ENCODE measurements at places on chromosomes 2 and 18.

DNA sequence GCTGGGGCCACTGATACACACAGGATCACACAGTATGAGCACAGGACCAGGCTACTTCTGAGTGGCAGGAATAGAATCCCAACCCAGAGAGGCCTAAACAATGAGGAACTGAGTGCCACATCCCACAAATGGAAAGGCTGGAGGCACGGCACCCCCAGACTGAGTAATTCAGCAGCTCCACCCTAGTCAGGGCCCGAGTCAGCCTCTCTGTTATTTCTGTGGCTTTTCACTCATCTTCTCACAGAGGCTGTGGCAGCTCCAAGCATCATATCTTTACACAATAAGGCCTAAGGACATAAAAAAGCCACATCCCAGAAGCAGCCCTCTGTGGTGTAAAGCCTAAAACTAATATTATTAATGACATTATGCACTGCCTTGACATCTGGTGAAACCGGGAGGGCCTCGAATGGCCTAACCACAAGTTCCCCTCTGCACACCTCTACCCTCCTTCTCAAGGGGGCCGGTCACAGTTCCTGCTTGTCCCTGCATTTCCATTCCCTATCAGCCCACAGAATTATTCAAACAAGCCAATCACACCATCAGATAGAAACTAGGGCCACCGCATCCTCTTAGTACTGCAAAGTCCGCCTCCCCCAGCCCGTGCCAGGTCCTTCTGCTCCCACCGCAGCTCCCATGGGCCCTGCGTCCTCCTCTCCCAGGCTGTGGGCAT is 12.5 kb upstream of the MAL start:
- DNase-seq = no peak

GRCh38 chr2:60565472-60565871 is 12.0 kb upstream of the BCL11A start:
- DNase-seq = no peak

GRCh38 chr2:187435078-187435477 is 13.0 kb downstream of the CALCRL start:
- no peak for DNase-seq

GRCh38 chr2:26511466-26511865 is 33.5 kb upstream of the OTOF start:
- no peak for DNase-seq

DNA sequence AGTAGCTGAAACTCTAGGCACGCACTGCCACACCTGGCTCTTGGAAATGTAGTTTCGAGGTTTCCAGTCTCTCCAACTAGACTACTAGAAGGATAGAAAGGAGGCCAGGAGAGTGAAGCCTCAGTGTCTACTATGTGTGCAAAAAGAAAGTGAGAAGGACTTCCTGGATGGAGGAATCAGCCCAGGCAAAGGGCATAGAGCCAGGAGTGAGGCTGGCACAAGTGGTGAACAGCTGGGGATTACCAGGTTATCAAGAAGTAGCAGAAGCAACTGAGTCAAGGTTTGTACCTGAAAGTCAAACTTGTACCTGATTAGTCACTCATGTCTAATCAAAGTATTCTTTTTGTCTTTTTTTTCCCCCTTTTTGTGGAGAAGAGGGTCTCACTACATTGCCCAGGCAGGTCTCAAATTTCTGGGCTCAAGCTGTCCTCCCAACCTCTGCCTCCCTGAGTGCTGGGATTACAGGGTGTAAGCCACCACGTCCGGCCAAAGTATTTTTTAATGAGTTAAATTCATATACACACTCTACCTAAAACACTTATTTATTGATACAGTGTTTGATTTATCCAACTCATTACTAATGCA is 8.7 kb upstream of the FZD5 start:
- DNase-seq = no peak

DNA sequence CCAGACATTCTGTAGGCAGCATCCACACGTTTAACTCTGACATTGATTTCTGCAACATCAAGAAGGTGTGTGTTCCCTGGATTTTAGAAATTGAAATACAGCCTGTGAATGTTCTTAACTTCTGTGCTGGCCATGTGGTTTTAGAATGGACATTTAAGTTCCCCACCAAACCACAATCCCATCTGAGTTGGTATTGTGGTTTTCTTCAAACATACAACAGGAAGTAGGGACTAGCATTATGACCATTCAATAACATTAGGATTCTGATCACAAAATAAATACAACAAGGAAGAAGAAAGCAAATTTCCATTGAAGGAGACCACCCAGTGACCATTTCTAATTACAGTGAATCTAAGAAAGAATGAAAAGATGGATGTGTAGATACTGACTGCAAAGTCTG is 51.2 kb downstream of the MAP3K20 start:
- DNase-seq = no peak

- no peak for DNase-seq
Measured at GRCh38 chr2:99821039-99821438, 321.4 kb downstream of the AFF3 start.

GRCh38 chr18:47932190-47932589 is 1.7 kb upstream of the SMAD2 start:
- no peak for DNase-seq

GRCh38 chr2:45253151-45253550 is 243.9 kb upstream of the SIX2 start:
- DNase-seq = no peak

GRCh38 chr2:240434728-240435456 is 571 bp upstream of the GPC1 start:
- DNase-seq = peak; percentile 74

- DNase-seq = no peak
Measured at GRCh38 chr2:175557810-175558377, 376.4 kb upstream of the ATP5MC3 start.

DNA sequence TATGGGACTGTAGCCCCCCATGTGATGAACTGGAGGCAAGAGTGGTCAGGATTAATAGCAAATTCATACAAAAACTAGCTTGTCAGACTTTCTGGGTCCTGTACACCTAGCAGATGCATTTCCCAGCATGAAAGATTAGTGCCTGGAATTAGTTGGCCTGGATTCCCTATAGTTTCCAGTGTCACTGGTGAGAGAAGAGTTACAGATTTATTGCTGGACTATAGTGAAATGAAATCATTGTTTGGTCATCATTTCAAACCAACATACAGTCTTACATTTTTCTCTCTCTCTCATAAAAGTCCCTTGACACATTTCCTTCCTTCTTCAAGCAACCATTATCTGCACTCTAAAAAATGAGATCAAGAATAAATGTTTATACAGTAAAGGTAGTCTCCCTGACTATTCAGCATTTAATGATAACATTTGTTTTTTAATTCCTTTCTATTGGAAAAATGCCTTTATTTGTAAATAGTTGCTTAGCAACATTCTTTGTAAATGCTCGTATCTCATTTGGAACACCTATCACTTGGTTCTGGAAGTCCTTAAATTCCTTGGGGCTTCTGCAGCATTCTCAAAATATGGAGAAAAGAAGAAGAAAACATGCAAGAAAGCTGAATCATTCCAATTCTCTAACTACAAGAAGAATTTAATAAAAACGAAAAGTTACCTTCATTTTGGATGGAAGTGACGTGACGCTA is 144.4 kb downstream of the MREG start:
- no peak for DNase-seq

DNA sequence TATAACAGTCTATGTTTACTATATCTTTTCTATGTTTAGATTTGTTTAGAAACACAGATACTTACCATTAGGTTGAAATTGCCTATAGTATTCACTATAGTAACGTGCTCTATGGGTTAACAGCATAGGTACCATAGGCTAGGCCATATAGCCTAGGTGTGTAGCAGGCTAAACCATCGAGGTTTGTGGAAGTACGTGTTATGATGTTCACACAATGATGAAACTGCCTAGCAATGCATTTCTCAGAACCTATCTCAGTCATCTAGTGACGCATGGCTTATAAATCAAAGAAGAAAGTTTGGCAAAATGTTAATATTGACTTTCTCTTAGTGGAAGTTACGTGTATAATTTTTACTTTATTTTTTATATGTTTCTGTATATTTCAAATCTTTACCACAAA is 466.2 kb upstream of the NRP2 start:
- DNase-seq = no peak

DNA sequence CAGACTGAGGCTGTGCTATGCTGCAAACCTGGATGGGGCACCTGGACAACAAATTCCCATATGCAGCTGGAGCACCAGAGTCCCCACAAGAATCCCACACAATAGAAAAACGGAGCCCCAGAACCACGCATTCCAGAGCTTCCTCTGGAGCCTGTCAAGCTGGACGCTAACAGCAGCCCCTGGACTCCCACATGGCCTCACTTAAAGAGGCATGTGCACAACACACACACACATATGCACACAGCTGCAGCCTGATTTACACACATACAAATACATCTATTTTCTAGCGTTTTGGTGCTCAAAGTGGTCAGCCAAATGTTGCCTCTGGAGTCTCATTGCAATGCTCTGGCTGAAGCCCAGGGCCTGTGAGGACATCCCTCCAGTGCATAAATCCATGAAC is 632.7 kb upstream of the ID2 start:
- no peak for DNase-seq

DNA sequence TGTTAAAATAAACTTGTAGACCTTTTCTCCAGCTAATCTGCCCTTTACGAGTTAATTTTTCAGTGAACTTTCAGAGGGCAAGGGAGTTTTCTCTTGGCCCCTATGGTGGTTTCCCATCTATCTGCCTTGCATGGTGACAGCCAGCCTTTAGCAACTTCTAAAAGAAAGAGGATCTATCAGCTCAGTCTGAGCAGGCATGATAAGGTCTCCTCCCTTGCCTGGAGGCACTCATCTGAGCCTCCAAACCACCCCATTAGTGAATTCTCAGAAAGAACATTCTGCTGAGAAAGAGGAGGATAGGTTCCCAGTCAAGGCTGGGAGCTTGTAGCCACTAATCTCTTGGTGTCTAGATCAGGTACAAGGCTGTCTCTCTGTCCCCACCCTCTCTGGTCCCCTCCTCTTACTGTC is 10.7 kb upstream of the GYPC start:
- DNase-seq = no peak

- no peak for DNase-seq
Measured at GRCh38 chr2:17628349-17629261, 88.1 kb downstream of the VSNL1 start.

- DNase-seq = no peak
Measured at GRCh38 chr2:60706021-60706420, 50.0 kb upstream of the PAPOLG start.

DNA sequence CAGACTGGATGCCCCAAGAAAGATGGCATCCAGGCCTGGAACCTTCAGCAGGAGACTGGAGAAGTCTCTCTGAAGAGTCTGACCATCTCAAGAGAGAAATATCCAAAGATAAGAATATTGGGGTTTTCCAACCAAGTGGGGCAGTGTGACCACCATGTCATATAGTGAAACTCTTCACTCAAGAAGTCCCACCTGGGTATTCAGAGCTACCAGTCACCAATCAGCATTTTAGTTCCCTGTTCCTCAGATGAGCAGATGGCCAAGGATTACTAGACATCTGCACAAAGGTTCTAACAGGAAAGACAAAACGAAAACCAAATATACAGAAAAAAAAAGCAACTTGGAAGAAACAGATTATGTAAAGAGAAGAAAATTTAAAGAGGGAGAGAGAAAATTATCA is 38.5 kb upstream of the CXCR4 start:
- no peak for DNase-seq

DNA sequence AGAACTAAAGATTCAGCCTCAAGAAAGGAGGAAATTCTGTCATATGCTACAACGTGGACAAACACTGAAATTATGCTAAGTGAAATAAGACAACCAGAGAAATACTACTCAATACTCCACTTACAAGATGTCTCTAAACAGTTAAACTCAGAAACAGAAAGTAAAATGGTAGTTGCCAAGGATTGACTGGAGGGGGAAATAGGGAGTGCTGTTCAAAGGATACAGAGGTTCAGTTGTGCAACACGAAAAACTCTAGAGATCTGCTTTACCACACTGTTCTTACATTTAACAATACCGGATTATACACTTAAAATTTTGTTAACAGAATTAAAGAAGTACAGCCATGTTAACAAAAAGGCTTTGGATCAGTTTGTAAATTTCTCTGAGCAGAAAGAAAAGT is 39.8 kb upstream of the C2orf15 start:
- DNase-seq = no peak

GRCh38 chr2:202035089-202035940 is 1.7 kb downstream of the FZD7 start:
- no peak for DNase-seq

DNA sequence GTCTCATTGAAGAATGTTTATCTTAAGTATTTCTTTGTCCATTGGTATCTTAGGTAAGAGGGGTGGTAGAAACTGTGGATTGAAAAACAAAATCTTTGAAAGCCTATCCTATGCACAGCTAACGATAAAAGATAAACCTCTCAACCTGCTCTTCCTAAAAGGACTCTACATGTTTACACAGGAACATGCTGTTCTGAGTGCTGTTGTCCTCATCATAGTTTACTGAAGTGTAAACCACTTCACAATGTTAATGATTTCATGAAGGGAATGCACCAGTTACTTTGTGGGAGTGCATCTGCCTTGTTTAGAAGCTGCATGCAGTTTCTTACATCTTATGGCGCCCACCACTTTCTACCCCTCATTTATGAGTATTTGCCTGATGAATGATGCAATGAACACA is 1.2 kb downstream of the ACMSD start:
- DNase-seq = no peak

DNA sequence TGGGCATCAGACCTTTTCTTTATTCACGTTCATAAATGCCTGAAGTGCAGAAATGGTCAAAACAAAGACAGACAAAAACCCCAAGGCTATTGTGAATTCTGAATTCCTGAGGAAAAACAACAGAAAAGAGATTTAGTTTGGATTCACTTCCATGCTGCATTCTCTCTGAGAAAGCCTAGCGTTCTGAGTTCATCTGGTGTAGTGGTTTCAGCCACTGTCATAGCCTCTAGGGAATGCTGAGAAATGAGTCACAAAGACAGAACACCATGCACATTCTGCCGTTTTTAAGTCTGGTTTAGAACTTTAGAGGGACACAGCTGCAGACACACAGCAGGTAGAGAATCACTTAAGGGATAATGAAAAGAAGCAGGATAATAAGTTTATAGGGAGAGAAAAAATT is 93.8 kb downstream of the LRP1B start:
- DNase-seq = no peak

GRCh38 chr2:232885264-232885961 is 15.3 kb downstream of the SNORC start:
- no peak for DNase-seq

- DNase-seq = no peak
Measured at GRCh38 chr2:235733761-235734160, 239.9 kb downstream of the AGAP1 start.

- no peak for DNase-seq
Measured at GRCh38 chr2:238475034-238475433, 48.3 kb downstream of the ASB1 start.

DNA sequence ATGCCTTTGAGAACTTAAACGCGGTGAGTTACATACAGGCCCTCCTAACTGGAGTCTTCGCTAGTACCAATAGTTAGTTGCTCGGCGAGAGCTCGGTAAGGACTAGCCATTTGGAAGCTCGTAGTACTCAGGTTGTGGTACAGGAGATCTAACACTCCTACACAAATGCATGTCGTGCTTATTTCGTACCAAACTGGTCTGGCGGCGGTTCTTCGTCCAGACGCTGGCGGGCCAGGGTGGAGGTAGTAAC is 346 bp upstream of the VRK2 start:
- DNase-seq = no peak

All from stimulated activated CD8-positive, alpha-beta memory T cell treated with anti-CD3 and anti-CD28 coated beads, Interleukin-2, amount 100 ng/mL, for 1 hour (primary cell).